ENCODE measurements at places on chromosomes 6 and 20. TPM values are rescaled to one million over a fixed set of nuclear protein-coding genes. Genes with fewer than 3 reads are reported as not detected.

COL19A1 gene
- polyA plus RNA-seq = not detected

AVP gene
- polyA plus RNA-seq = not detected

OXT gene
- polyA plus RNA-seq = not detected

DNA sequence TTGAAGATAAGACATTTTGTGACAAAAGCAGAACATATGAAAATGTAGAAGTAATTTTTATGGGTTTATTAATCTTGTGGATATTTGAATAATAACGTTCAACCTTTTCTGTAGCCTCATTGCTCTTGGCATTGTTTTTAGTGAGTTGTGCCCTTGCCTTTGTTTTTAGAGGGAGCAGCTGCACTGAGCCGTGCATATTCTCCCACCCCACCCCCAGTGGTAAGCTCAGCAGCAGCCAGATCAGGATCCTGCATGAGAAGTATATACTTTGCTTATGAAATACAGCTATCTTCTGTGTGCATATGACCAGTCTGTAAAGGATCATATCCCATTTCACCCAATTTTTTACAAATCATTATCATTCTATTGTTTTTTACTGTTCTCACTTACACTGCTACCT is 184.2 kb downstream of the COL9A1 start:
- no peak for DNase-seq

BNIP5 gene
- polyA plus RNA-seq = not detected

HCRTR2 gene
- not detected for polyA plus RNA-seq

- no peak for DNase-seq
These were observed 2.1 kb downstream of the SOBP start for GRCh38 chr6:107491760-107492660.

CRISP2 gene
- polyA plus RNA-seq = not detected

HLA-G gene
- polyA plus RNA-seq = 0.84 TPM

GRCh38 chr6:90175627-90176538 is 120.8 kb downstream of the BACH2 start:
- peak; percentile 46 for DNase-seq

DHX35 gene
- 9.8 TPM for polyA plus RNA-seq

NRSN1 gene
- polyA plus RNA-seq = not detected

DNA sequence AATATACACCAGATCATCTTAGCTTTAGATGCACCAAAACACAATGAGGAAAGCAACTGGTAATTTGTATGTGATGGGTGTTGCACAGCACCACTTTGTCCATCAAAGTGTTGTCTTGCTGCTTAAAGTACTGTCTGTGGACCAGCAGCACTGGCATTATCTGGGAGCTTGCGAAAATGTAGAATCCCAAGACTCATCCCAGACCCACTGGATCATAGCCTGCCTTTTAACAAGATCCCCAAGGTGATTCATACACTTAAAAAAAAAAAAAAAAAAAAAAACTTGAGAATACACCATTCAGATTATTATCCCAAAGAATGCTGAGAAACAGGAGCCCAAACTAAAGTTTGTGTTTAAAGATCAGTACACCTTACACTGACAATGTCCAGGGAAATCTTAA is 123.4 kb downstream of the TASP1 start:
- DNase-seq = no peak

- no peak for DNase-seq
These were observed 139.7 kb downstream of the SOBP start for GRCh38 chr6:107629548-107630129.

REM1 gene
- polyA plus RNA-seq = not detected

- DNase-seq = no peak
These were observed 5.9 kb upstream of the IRF4 start for GRCh38 chr6:385614-386013.

E2F3 gene
- 14.6 TPM for polyA plus RNA-seq

DNA sequence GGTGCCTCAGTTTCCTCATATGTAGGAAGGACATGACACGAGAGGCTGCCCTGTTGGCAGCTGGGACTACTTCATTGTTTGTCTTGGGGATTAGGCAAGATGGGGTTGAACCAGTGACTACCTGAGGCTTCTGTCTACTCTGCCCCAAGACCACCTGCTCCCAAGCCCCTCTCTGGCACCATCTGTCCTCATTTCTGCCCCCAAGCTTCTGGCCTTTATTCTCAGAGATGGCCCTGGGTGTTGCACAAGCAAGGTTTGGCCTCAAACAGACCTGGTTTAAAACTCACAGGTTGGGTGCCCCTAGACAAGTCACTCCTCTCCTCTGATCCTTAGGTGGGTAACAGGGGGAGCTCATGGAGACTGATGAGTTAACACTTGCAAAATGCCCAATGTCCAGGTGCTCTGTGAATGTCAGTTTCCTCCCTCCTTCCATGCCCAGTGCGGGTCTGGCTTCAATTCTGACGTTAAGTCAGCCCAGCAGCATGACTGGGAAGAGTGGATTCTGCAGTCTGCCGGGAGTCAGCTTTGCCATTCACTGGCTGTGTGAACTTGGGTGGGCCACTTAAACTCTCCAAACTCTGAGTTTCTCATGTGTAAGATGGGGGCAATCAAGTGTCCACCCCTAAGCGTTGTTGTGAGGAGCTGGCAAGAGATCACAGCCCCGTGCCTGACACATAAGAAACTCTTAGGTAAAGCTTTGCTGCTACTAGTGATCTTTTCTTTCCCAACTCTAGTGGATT is 84.5 kb upstream of the TOX2 start:
- DNase-seq = no peak

DNAH8 gene
- under 0.01 TPM for polyA plus RNA-seq

GRCh38 chr6:128406453-128406852 is 113.9 kb downstream of the PTPRK start:
- no peak for DNase-seq

- no peak for DNase-seq
These were observed 292.6 kb upstream of the MARCKS start for GRCh38 chr6:113564371-113565171.

DNA sequence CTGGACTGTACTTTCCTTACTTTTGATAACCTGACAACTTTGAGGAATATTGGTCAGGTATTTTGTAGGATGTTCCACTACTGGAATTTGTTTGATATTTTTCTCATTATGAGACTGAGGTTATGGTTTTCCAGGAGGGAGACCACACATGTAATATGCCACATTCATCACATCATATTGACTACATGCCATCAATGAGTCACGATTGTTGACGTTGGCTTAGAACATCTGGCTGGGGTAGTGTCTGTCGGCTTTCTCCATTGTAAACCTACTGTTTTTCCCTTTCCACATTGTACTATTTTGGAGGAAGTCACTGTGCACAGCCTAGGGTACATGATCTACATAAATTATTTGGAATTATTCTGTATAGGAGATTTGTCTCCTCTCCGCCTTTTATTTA is 1.4 kb upstream of the STX11 start:
- DNase-seq = no peak

DNA sequence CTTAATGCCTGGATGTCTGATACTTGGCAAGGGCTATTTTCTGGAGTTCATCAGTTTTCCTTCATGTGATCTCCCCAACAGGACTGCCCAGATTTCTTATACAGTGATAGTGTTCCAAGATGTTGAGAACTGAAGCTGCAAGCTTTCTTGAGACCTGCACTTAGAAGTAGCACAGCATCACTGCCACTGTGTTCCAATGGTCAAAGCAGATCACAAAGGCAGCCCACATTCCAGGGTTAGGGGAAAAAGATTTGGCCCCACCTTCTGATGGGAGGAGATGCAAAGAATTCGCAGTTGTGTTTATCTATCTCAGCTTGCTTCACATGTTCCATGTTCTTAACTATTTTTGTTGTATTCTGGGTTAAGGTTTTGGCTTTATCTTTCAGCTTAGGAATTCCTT is 78.2 kb downstream of the GPX5 start:
- no peak for DNase-seq

DNA sequence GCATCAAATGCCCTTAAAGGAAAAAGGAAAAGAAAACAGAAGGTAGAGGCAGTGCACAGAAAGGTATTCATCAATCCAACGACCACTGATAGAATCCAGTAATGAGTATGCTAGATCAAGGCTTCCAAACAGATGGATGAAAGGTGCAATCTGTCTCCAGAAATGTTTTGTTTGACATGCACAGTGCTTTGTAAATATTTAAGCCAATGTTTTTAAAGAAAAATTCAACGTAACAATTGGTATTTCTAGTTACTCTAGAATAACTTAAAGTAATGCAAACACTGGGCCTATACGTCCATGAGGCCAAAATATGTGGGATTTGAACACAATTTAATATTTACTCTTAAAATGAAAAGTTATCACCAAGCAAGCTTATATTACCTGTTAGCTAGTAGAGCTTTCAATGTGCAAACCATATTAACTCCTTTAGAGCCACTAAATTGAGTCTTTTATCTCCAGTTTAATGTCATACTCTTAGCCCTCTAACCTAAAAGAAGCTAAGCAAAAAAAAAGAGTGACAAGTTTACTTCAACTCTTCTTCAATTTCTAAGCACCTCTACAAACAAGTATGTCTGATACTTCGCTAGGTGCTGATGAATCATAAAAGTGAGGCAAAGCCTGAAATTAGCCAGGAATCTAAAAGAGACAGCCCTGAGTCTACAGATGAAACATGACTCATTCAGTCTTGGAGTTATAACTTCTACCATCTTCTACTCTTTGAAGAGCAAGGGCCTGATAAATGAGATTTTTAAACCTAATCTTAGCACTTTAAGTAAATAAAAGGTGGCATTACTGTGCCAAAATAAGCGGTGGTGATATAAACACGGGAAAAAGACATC is 169.8 kb downstream of the PTPRK start:
- DNase-seq = peak; percentile 9

- no peak for DNase-seq
These were observed 26.8 kb downstream of the MYT1 start for GRCh38 chr20:64191002-64191401.

GRCh38 chr6:157222201-157222981 is 100.9 kb downstream of the TMEM242 start:
- DNase-seq = no peak

BPI gene
- not detected for polyA plus RNA-seq

DNA sequence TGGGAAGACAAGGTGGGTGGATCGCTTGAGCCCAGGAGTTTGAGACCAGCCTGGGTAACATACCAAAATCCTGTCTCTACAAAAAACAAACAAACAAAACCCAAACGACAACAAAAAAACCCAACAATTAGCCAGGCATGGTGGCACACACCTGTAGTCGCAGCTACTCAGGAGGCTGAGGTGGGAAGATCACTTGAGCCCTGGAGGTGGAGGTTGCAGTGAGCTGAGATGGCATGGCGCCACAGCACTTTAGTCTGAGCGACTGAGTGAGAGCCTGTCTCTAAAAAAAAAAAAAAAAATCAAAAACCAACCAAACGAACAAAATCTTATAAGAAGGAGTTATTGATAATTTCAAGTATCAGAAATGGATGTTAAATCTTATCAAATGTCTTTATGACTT is 114.9 kb downstream of the CDH26 start:
- no peak for DNase-seq

DNA sequence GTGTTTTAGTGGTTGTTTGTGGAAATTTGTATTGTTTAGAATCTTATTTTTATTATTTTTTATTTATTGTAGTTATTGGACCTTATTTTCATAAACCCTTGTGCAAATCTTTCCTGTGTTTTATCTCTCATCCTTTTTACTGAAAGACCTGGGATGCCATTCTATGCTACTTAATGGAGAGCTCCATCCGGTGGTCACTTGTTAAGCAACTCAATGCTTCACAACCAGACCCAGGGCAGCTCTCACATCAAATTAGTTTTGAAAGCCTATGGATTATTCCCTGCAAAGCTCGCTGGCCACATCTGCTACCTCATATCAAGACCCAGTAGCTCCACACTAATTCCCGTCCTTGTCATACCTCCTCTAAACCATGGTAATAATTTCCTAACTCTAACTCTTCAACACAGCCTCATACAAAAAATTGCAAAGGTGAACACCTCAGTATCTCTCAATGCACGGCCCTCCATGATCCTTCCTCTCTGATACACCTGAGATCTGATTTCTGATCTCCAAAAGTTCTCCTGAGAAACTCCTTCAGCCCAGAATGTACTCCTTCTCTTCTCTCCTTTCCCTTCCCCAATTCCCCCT is 296.6 kb upstream of the MANEA start:
- no peak for DNase-seq

DNA sequence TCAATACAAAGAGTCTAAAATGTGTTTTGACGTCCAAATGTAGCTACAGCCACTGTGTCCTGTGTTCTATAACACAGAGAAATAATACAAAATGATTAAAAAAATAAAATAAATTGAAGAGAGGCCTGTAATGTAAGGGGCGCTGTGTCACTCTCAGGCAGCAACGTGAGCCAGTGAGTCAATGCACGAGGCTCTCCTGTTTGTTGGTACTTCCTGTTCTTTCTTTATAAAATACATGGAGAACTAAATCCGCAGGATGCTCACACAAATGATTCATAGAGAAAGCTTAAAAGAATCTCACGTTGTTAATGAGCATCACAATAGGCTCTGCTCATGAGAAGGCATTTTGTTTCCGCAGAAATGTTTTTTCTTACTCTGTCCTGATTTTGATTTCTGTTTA is 635.0 kb upstream of the AGPAT4 start:
- DNase-seq = no peak

SNAP25 gene
- polyA plus RNA-seq = not detected

DNA sequence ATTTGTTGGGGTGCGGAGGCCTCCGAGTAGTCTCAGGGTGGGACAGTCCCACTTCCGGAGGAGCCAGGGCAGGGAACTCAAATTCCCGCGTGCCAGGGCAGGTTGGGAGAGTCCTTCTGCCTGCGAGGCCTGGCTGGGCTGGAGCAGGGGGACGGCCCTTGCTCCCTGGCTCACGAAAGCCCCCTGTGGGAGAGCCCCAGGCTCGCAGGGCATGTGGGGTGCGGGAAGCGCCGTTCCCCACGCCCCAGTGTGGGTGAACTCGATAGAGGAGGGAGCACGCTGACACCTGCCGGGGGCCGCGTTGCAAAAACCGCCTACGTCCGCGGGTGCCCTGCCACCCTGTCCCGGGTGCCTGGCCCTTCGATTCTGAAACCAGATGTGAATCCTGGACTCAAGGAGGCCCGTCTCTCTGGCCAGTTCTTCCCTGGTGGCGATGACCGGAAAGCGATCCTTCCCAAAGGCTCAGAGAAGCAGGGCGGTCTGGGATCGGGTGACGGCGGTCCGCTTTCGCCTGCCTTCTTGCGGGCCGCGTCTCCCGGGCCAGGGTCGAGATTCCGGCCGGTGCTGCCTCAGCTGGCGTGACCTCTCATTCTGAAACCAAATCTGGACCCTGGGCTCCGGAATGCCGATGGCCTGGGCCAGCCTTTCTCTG is 1846.5 kb upstream of the DEFB115 start:
- DNase-seq = no peak
